Activated CD4-positive, alpha-beta T cell treated with anti-CD3 and anti-CD28 coated beads, Interleukin-2, amount 50 U/mL, for 48 hours (primary cell): ENCODE measurements at places on chromosomes 7 and 10.

DNA sequence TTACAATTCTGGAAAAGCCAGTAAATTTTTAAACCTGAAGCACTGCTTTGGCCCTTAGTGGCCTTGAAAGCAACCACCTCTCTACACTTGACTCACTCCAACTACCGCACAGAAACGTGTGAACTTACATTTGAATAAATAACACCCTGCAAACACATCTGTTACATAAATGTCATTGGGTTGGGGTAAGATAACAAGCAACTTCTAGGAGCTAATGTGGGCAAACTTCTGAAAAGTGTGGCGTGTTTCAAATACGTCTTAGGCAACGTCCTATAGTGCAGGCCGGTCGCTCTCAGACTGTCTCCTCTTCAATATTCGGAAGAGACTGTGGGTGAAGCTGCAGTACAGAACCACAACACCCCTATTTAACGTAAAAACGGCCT is 474 bp downstream of the ORC5 start:
- DNase-seq, result no peak

GRCh38 chr7:29319719-29320521 is 125.3 kb downstream of the CHN2 start:
- DNase-seq, result no peak

DNA sequence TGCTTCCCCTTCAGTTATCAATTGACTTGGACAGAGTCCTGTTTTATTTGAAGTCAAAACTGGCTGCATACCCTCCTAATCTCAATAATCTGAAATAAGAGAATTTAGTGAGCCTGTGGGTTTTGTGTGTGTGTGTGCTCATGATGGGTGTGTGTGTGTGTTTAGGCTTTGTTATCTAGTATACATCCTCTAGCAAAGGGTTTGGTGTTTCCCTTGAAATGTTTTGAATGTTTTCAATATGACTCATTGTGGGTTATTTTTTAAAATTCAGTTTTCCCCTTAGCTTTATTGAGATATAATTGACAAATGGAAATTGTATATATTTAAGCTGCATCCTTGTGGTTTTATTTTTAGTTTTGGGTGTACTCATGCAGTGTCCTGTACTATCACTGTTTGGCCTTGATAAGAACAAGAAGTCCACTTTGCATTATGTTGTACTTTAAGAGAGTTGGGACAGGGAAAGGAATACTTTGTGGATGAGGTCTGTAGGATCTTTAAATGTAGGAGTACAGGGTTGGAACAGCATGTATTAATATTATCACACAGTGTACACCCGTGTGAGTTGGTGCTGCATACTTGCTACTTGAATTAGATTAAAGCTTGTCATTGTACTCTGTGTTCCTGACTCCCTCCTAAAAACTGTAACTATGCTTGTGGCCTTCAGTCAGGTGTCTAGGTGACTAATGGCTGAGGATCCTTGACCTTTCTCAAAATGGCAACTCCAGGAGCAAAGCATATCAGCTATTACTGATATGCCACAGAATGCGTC is 58.3 kb downstream of the VCL start:
- no peak for DNase-seq

GRCh38 chr7:136528329-136528728 is 340.1 kb upstream of the CHRM2 start:
- no peak for DNase-seq

DNA sequence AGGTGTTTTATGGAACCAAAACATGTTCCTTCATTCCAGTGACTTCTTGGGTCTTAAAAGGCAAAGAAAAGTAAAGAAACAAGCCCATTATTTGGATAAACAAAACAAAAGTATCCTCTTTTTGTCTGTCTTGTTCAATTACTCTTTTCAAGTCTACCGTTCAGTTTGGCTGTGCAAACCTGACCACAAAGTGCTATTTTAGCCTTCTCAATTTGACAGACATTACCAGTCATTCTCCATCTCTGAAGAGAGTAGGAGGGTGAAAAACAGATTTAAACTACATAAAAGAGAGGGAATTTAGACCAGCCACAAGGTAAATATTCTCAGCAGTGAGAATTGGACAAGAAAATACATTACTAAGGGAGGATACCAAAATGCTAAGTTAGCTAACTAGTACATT is 145.2 kb downstream of the GRM3 start:
- DNase-seq, result no peak

DNA sequence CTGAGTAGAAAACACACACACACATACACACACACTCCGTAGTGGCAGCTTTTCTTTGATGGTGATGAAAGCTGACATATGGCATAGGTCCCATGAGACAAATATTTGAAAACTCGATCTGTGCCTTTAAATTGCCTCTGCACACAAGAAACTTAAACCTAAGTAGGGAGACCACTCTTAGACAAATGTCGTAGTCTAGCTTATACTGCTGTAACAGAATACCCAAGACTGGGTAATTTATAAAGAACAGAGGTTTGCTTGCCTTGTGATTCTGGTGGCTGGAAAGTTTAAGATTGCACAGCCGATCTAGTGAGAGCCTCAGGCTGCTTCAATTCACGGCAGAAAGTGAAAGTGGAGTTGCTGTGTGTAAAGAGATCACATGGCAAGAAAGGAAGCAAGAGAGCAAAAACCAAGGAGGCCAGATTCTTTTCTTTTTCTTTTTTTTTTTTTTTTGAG is 489.4 kb upstream of the SORCS1 start:
- no peak for DNase-seq

- no peak for DNase-seq
Measured at GRCh38 chr10:128566361-128566968, 440.2 kb upstream of the MKI67 start.

DNA sequence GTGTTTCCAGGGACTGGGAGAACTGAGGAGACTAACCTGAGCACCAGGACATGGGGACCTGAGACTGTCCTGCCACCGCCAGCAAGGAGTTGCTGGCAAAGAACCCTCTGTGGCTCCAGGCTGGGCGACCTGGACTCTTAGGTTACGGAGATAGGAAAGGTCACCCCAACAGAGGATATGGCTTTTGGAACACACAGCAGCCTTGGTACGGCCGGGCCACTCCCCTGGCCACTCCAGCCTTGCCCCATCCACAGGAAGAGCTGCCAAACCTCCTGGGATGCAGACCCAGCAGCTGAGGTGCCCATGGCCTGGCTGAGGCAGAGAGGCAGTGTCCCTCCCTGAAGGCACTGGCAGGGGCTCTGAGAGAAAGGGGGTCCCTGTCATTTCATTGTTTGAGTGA is 137.8 kb downstream of the OAT start:
- DNase-seq, result no peak

DNA sequence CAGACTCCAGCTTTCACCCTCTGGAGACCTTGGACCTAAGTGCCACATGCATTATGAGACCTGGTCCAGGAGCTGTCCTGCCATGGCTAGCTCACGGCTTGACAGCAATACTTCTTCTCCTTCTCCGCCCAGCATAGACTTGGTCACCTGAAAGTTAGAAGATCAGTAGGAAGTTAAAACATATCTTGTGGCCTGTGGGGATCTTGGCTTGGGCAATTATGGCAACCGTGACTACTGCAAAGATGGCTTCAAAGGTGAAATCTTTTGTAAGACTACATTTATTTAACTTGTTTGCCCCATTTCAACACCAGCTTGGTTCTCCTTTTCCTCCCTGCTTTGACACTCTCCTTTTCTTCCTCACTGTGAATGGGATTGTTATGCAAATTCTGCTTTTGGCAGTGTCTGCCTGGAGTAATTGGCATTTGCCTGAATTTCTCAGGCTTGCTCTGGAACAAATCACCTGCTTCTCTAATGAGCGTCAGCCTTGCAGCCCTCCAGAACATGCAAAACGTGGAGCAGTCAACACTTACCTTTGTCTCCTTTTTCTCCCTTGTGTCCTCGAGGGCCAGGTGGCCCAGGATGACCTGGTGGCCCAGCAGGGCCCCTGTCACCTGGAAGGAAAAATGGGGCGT is 53.4 kb downstream of the COL17A1 start:
- DNase-seq, result no peak

DNA sequence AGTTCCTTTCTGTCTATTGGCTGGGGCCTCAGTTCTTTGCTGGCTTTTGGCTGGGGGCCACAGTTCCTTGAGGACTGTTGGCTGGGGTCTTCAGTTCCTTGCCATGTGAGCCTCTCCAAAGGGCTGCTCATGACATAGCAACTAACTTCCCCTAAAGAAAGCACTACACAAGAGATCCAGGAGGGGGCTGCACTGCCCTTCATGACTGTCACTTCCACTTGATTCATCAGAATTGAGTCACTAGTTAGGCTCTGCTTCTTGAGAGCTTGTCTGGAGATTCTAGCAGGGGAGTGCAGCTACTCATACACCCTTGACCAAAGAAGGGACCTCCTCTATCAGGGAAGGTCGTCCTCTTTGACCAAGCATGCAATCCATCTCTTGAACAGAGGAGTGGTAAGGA is 38.0 kb upstream of the MKX start:
- peak; percentile 17 for DNase-seq

- no peak for DNase-seq
Measured at GRCh38 chr10:30070001-30070685, 10.8 kb upstream of the JCAD start.
